Stimulated activated CD8-positive, alpha-beta memory T cell treated with anti-CD3 and anti-CD28 coated beads, Interleukin-2, amount 100 ng/mL, for 48 hours (primary cell): ENCODE measurements at places on chromosomes 2 and 18.

DNA sequence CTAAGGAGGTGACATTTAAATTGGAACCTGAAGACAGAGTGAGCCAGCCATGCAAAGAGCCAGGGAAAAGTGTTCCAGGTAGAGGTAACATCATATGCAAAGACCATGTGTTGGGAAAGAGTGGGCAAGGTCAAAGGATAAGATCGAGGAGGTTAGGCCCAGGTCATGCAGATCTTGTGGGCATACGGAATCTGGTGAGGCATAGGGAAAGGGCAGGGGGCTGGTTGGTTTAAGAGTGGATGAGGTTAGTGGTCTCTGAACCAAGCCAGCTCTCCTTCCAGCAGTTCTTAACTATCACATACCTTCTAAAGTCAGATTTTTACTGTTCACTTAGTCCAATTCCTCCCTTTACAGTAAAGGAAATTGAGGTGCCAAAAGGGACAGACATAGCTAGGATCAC lies 3.0 kb downstream of the ANKRD53 start:
- DNase-seq: no peak

DNA sequence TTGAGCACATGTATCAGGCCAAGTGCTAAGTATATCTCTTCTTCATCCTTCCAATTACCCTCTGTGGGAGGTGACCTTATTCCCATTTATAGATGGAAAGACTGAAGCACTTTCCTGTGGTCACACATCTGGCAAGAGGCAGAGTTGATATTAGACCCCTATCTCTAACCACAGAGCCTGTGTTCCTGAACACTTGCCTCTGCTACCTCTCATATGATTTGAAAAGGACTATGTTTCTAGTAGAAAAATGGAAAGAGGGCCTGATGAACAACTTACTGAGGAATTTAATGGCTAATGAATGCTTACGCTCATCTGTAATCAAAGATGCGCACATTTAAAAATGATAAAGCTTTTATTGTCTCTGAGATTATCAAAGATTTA lies 46.2 kb upstream of the DYNC2LI1 start:
- no peak for DNase-seq

- no peak for DNase-seq
These were observed 70.2 kb upstream of the FSHR start for GRCh38 chr2:49224426-49225010.

- no peak for DNase-seq
These were observed 277.0 kb upstream of the MAP2 start for GRCh38 chr2:209146682-209147320.

DNA sequence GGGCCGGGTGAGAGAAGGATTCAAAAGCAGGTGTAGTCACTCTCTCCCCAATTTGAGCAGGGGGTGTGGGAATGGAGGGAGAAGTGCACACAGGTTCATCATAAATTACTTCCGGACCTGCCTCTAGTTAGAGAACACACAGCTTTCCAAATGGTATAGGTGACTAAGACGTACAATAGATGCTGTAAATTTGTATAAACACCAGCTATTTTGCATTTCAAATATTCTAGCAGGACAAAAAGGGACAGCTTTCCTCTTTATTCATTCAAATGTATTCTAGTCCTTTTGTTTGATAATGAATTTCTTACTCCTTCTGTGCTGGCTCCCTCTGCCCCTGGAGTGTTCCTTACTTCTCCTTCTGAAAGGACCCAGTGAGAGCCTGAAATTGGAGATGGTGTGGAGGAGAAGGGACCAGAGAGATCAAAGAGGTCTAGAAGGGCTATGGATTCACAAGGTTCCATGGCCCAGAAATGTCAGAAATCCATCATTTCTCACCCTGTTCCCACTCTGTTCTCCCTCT lies 53.2 kb upstream of the SH3BP4 start:
- DNase-seq: no peak

DNA sequence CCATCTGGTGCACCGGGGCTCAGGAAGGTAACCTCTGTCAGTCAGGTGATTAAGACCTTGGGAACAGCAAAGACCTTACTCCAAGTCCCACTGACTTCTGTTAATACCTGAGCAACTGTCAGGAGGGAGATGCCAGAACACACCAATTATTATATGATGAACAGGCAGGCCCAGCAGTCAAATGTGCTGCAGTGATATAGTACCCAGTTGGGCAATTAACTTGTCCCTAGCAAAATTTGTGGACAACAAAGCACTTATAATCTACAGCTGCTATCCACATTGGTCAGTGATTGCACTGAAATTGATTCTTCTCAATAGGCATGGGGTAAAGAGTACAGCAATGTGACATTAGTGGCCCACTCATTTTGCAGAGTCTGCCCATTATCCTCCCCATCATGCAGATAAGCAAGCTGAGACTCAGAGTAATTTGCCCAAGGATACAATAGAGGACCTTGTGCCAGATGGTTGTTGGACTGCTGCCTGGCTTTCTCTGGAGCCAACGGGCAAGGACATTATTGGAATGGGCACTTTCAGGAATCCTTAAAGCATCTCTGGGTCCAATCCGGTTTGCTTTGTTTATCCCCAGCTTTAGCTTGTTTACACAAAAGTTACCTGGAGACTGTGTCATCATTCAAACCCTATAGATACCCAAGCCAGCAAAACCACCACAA lies 147.6 kb downstream of the CCBE1 start:
- DNase-seq: no peak

GRCh38 chr2:55949211-55949610 lies 25.6 kb upstream of the EFEMP1 start:
- no peak for DNase-seq

GRCh38 chr18:12579775-12580174 lies 78.1 kb downstream of the SPIRE1 start:
- no peak for DNase-seq

DNA sequence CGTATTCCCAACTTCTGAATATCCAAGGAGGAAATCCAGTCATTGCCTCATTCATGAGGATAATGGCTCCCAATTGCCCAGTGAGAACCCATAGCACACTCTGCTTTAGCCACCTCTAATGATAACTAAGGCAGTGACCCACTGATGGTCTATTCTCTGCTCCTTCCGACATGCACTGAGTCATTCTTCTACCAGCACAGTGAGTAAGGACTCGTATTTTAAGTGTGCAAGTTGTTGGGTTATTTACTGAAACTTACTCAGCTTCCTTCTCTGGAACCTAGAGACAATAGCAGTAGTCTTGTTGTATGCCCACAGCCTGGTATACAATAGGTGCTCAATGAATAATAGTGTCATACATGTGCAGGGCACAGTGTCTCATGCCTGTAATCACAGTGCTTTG lies 81.1 kb upstream of the ZNF397 start:
- no peak for DNase-seq

DNA sequence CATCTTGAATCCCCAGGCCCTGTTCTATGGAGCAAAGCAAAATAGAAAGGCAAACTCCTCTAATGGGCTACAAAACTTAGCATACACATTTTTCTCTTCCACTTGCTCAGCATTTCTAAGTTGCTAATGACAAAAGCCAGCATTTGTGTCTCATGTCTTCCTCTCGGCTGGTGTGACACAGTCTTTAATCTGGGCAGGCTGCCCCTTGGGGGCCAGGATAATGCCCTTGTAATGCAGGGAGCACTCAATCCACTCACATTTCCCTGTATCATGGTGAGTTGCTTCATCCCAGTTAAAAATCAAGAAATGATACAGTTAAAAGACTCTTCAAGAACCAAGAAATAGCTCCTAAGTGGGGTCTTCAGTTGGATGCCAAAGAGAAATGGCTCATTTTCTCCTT lies 109.1 kb upstream of the FBXO11 start:
- DNase-seq: no peak

DNA sequence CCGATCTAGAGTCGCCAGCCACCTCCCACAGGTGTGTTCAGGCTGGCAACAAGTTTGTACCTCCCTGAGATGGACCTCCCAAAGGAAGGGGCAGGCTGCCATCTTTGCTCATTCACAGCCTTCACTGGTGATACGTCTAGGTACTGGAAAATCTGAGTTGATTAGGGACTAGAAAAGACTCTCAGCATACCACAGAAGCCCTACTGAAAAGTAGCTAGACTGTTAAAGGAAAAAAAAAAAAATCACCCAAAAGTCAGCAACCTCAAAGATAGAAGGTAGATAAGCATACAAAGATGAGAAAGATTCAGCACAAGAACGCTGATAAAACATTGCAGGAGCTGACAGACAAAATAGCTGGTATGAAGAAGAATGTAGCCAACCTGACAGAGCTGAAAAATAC lies 128.6 kb upstream of the WDR75 start:
- no peak for DNase-seq

- DNase-seq: no peak
These were observed 85.9 kb downstream of the USP40 start for GRCh38 chr2:233480490-233481202.

GRCh38 chr2:16059393-16060016 lies 119.2 kb downstream of the MYCN start:
- DNase-seq: no peak

GRCh38 chr2:241809383-241810306 lies 652 bp downstream of the NEU4 start:
- no peak for DNase-seq

DNA sequence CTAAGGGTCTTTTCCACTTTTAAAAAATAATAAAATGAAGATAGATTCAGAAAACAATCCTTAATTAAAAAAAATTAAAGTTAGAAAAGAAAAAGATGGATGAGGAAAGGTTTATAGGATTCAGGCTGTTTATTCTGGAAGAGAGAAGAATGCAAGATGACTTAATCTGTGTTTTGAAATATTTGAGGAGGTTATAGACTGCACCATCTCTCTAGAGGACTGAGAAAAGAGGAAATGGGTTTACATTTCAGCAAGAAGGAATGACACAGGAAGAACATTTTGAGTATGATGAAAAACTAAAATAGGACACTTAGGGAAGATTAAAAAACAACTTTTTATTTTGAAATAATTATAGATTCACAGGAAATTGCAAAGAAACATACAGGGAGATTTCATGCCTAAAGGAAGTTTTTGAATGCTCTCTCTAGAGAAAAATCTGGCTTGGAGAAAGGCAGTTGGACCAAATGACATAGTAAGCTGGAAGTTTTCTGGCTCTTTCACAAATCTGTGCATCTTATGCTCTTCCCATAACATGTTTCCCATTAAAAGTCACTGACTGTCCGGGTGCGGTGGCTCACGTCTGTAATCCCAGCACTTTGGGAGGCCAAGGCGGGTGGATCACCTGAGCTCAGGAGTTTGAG lies 75.0 kb downstream of the CERS6 start:
- no peak for DNase-seq

GRCh38 chr18:39549144-39549543 lies 1983.5 kb upstream of the CELF4 start:
- DNase-seq: no peak
